Stimulated activated CD8-positive, alpha-beta memory T cell treated with anti-CD3 and anti-CD28 coated beads, Interleukin-2, amount 100 ng/mL, for 1 hour (primary cell): ENCODE measurements at places on chromosomes 2 and 18.

GRCh38 chr2:160207804-160208654, 8.0 kb upstream of the ITGB6 start:
- DNase-seq, result no peak

DNA sequence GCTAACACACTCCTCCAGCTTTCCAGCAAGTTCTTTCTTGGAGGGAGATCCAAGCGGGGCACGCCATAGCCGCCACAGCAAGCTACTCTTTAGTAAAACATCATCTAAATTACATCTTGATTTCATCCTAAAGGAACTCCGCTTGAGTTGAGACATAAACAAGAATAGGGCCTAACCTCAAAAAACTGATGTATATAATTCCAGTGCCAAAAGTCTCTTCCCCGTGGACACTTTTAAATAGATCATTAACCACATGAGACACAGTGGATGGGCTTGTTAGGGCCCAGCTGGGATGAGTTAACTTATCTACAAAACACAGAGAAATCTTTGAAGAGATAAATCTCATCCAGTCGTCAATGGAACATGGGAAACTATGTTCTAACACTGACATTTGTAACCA, 20.8 kb upstream of the MLPH start:
- no peak for DNase-seq

GRCh38 chr2:145094370-145094769, 574.5 kb upstream of the ZEB2 start:
- DNase-seq, result no peak

- DNase-seq, result no peak
Observed at GRCh38 chr18:76265497-76266235, 229.4 kb downstream of the ZNF516 start.

- no peak for DNase-seq
Observed at GRCh38 chr2:235045336-235045972, 93.6 kb downstream of the SH3BP4 start.

- DNase-seq, result no peak
Observed at GRCh38 chr2:237922641-237923361, 44.0 kb upstream of the UBE2F start.

DNA sequence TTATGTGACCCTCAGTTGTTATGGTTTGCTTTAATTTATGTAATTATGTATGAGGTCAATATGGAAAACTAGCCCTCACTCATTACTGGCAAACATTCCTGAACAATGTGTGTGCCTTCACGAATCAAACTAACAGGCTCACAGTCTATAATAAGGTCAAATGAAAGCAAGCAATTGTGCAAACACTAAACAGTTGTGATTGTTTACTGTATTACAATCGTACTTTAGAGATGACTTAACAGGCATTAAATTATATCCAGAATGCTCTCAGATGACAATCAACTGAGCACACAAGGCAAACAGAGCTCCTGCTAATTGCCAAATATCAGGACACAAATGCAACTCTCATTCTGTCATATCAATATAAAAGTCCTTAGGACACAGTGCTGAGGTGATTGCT, 29.5 kb downstream of the COL5A2 start:
- DNase-seq, result no peak

GRCh38 chr2:137748533-137748932, 215.7 kb upstream of the HNMT start:
- no peak for DNase-seq

DNA sequence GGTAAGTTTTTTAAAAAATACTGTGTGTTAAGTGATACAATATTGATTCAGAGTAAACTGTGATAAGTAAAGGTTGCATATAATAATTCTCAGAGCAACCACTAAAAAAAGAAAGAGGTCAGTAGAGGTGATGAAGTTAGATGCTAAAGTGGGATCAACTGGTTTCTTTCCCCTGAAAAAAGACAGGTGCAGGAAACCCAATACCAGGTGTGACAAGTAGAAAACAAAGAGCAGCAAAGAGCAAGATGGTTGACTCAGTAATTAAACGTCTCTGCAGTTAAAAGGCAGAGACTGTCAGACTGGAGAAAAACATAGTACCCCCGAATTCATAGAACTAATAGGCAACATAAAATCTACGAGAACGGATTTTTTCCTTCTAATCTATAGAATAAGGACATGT, 128.3 kb downstream of the ATP9B start:
- DNase-seq, result no peak

DNA sequence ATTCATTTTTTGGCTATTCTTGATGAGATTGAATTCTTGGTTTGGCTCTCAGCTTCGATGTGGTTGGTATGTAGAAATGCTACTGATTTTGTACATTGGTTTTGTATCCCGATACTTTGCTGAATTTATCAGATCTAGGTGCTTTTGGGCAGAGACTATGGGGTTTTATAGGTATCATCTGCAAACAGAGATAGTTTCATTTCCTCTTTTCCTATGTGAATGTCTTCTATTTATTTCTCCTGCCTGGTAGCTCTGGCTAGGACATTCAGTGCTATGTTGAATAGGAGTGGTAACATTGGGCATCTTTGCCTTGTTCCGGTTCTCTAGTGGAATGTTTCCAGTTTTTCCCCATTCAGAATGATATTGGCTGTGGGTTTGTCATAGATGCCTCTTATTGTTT, 5.5 kb upstream of the TACR1 start:
- no peak for DNase-seq

GRCh38 chr2:187338679-187339121, 109.4 kb downstream of the CALCRL start:
- no peak for DNase-seq

- DNase-seq, result no peak
Observed at GRCh38 chr2:42378415-42378814, 17.4 kb upstream of the COX7A2L start.

DNA sequence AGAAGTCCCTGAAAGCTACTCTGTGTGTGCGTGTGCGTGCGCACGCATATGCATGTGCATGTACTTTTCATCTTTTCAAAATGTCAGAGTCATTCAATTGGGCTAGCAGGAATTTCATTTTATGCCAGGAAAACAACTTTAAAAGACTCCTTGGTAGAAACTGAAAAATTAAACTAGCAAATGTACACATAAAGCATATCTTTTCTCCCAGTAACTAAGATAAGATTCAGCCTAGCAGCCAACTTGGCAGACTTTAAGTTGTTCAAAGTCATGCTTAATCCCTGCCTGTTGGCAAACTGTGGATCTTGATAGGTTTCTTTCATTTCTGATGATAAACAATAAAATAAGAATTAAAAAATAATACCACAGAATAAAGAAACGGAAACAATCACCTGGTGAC, 1129.1 kb downstream of the LRP1B start:
- no peak for DNase-seq

DNA sequence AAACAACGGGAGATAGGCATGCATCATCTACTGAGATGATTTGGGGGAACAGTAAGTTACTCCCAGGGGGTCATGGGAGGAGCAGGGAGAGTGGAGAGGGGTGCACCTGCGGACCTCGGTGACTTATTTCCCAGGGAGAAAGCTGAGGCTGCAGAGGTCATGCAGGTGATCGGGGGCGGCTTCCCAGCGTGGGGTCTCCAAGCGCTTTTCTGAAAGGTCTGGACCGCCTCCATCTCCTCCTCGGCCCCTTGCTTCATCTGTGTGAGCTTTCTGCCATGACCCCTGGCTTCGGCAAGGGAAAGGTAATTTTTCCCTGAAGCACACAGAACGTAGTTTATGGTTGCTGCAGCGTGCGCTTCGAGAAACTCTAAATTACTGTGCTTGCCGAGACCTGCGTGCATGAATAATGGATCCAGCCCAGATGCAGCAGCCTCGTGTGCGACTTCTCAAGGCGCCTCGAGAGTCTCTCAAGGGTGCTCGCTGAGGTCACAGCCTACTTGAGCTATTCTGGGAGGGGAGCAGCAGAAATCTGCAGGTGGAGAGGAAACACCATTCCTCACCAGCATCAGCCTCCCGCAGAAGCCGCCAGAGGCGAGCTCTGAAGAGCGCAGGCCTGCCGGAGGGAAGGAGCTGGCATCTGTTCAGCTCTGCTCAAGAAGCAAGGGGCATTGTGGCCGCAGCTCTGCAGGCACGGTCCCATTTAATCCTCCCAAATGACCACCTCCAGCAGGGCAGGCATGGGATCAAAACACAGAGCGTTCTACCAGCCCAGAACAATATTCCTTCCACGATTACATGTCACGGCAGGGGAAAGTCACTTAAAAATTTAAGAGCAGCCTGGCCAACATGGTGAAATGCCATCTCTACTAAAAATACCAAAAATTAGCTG, 308.4 kb upstream of the MYT1L start:
- DNase-seq, result no peak

DNA sequence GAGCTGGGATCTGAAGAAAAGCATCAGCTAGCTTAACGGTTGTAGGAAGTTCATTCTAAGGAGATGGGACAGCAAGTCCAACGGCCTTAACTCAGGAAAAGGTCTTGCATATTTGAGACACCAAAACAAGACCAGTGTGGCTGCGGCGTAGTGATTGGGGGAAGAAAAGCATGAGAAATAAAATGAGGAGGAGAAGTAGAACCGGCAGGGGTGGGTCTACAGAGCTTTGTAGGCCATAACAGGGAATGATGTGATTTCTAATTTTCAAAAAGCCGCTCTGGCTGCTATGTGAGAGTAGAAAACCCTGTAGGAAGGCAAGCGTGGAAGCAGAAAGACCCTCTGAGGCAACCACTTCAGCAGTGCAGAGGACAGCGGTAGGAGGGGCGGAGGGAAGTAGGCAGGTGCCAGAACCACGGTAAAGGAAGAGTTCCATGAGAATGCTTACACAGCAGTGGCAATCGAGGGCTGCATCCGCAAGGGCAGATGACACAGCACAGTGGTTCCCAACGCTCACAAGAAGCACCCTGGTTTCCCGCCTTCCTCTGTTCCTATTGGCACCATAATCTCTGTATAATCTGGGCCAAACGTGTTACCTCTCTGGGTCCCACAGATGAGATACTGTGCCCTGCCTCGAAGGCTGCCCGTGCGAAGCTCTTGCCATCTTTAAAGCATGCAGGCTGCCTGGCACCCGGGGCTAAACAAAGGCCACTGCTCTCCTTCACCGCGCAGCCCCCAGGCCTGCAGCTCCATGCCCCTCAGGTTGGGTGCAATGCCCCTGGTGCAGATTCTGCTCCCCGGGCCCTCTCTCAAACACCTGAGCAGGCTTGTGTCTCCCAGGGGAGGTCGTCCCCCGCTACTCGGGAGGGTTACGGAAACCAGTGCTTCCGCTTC, 795 bp downstream of the ANKRD39 start:
- no peak for DNase-seq

DNA sequence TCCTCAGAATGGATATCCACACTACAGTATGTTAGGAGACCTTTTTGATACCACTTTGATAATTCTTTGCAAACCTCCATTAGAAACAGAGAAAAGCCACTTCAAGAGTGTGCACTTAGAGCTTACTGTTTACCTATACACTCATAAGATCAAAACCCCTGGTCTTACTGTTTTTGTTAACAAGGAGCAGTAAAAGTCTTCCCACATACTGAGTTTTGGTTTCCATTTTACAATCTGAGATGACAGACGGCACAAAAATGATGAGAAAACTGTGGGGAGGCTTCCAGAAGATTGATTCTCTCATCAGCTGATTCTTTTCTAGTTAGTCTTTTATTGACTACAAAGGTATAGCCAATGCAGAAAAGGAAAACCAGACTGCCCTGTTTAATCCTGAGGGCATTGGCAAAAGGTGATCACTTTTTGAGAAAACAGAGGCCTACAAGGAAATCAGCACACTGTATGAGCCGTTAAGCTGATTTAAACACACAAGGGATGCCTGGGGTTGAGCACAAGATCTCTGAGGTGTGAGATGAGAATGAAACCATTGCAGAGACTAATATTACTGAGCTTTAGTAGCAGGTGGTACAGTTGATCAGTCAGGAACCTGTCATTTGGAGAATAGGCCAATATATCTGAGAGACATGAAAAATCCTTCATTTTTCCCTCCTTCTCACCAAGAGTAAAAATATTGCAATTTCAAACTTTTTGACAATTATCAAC, 368.6 kb downstream of the GRB14 start:
- no peak for DNase-seq

- DNase-seq, result no peak
Observed at GRCh38 chr18:3952031-3952430, 502.1 kb downstream of the TGIF1 start.

- peak; percentile 8 for DNase-seq
Observed at GRCh38 chr18:8754995-8755960, 49.9 kb downstream of the MTCL1 start.

DNA sequence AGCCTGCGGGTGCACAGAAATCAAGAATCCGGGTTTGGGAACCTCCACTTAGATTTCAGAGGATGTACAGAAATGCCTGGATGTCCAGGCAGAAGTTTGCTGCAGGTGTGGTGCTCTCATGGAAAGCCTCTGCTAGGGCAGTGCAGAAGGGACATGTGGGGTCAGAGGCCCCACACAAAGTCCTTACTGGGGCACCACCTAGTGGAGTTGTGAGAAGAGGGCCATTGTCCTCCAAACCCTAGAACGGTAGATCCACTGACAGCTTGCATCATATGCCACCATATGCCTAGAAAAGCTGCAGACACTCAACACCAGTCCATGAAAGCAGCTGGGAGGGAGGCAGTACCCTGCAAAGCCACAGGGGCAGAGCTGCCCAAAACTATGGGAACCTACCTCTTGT, 833.0 kb downstream of the TMEM182 start:
- DNase-seq, result no peak

- DNase-seq, result no peak
Observed at GRCh38 chr2:88126772-88127637, 857 bp downstream of the FABP1 start.

- DNase-seq, result no peak
Observed at GRCh38 chr18:51157215-51157614, 40.3 kb downstream of the MEX3C start.

DNA sequence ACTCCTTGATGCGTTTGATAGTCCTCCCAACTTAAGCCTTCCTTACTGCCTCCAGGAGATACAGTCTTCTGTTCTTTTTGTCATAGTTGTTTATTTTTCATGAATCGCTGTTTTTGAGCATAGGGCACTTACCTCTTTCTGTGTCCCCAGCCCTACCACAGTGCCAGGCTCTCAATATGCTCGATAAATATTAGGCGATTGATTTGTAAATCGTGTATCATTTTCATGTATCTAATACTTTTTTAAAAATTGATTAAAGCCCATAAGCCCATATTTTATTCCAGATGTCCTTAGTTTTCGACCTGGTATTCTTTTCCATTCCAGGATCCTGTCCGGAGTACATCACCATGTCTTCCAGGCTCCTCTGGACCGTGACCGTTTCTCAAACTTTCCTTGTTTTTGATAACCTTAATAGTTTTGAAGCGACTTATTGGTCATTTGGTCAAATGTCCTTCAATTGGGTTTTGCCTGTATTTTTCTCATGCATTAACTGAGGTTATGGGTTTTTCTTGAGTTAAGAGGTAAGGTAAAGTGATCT, 444 bp upstream of the MMADHC start:
- no peak for DNase-seq

- no peak for DNase-seq
Observed at GRCh38 chr2:26530240-26530540, 52.3 kb upstream of the OTOF start.

GRCh38 chr2:72770879-72771461, 54.9 kb downstream of the EXOC6B start:
- peak; percentile 34 for DNase-seq

DNA sequence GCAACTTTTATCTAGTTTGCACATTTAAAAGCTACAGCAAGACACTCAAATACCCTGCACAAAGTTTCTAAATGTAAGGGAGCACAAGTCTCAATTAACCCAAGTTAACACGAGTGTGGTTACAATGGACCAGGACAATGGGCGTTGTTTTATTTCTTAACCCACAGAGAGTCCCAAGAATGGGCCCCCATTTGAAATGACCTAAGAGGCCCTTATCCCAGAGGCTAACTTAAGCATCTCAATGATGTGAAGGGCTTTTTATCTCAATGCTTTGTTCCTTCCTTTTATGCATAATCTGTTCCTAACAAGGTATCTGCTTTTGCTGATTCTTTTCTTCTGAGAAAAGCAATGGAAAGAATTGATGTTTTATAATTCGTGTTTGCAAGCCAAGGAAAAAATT, 151.5 kb upstream of the SALL3 start:
- no peak for DNase-seq
